MG63 (cell line): ENCODE measurements at places on chromosomes 12 and 14. TPM values are rescaled to one million over a fixed set of nuclear protein-coding genes. Genes with fewer than 3 reads are reported as not detected.
A peak's percentile ranks its signal among the peaks of the same experiment; 100 is the strongest.

BCL2L14 gene
- not detected in 2 replicates for total RNA-seq

DNA sequence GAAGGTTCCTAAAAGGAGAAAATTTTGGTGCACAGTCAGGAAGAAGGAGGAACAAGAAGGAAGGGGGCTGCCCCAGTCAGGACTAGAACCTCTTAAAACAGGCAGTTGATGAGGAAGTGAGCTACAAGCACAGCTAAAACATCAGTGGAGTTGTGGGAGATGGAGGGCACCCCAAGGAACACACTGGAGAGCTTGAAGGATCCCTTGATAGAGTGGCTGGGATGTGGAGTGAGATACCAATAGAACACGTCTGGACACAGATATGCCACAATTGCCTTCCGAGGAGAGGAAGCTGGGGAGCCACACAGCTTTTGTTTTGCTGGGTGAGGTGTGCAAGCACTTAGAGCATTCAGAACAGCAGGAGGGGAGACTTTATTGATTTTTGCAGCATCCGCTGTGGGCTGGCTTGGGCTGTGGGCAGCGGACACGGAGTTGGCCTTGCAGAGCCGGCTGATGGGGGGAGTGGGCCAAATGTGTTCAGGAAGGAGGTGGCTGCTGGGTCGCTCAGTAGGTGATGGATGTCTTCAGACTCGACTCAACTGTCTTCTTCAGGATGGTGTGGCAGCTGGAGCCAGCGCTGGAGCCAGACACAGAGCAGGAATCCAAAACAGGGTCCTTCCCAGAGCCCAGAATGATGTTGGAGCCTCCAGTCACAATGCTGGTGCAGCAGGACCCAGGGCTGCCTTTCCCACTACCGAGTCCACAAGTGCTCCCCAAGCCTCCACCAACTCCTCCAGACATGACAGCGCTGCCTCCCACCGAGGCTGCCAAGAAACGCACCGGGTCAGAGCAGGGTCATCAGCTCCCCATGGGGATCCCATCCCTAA lies 4.7 kb upstream of the KRT79 start:
- DNase-seq, result no peak

- DNase-seq, result no peak
Observed at GRCh38 chr14:77319422-77319821, 1.3 kb downstream of the POMT2 start.

GRCh38 chr14:102795060-102795925 lies 18.0 kb downstream of the TRAF3 start:
- DNase-seq, result peak; percentile 56

GPR135 gene
- total RNA-seq, result 0.15 and 0.66 TPM in 2 replicates

DNA sequence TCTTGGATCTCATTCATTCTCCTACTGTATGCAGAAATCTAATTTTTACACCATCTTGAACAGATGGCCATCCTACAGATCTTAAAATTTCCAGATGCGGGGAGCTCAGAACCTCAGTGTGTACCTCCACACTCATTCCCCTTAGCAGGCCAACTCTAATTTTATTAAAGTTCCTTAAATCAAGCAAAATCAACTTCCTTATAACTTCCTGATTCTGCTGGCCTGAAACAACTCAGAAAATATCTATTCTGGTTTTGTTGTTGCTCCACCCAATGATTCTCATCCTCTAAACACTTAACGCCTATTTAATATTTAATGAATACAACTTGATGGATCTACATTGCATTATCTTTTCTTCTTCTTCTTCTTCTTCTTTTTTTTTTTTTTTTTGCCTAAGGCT lies 3.1 kb downstream of the EMP1 start:
- DNase-seq, result no peak

ST8SIA1 gene
- total RNA-seq, result 0.20 TPM in 1 of 2 replicates, not detected in the other

- DNase-seq, result no peak
Observed at GRCh38 chr12:121326996-121327674, 25.1 kb downstream of the ANAPC5 start.

- no peak for DNase-seq
Observed at GRCh38 chr12:40110586-40110985, 4.7 kb upstream of the SLC2A13 start.

GRCh38 chr14:67680121-67680602 lies 5.7 kb upstream of the VTI1B start:
- DNase-seq, result peak; percentile 10

GRCh38 chr12:89067421-89068187 lies 284.7 kb downstream of the DUSP6 start:
- DNase-seq, result peak; percentile 50

GRCh38 chr12:132566516-132567131 lies 43.8 kb downstream of the LRCOL1 start:
- no peak for DNase-seq

GRCh38 chr12:88805692-88806091 lies 225.4 kb upstream of the KITLG start:
- DNase-seq, result no peak

DNA sequence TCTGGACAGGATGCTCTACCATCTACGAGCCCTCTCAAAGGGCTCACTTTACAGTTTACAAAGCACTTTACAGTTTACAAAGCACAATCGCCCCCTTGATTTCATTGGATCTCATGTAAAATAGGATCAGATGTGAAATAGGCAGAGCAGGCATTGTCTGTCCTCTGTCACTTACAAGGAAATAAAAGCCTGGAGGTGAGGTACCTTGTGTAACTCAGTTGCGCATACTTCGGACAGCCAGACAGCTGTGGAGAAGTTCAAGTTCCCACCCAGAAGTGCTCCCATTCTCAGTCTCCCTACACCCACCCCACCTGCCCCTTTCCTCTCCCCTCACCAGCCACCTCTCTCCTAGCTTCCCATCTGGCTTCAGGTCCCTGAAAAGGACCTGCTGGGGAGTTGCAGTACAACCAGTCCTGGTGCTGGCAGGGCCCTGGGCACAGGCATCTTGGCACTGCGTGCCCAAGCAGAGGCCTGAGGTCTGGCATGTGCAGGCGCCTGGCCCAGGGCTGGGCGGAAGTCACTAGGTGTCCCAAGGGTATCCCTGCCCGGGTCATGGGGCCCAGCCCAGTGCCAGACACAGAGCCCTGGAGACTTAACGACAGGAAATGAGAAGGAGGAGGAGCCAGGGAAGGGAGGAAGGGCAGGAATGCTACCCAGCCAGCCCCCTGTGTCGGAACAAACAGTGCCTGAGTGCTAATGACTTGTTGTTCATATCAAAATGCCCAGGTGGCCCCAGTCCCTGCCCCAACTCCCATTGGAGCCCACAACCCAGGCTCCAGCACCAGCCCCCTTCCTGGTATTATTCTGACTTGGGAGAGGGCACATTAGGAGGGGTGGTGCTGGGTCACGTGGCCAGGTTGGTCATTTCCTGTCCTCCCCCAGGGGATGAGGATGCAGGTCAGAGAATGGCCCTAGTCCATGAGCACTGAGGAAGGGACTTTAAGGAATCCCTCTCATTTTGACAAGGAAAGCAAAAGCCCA lies 5.4 kb downstream of the RAPGEF3 start:
- DNase-seq, result peak; percentile 84

DNA sequence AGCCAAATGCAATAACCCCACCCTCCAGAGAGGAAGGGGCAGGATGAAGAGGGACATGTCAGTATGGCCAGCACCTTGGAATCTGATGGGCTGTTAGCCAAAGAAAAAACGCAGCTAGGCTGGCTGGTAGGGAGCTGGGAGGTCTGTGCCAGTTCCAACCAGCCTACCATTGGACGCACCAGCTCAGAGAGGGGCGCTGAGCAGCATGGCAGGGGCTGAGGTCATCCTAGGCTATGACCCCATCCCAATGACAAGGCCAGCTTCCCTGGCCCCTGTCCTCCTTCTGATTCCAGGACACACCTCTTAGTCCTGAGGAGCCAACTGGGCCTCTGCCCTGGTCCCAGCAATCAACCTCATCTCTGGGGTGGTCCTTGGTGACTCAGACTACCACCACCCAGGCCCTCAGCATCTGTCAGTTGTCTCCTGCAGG lies 12.2 kb downstream of the ACTN1 start:
- DNase-seq, result no peak

GRCh38 chr14:88790501-88791251 lies 2.1 kb downstream of the EML5 start:
- no peak for DNase-seq

DNA sequence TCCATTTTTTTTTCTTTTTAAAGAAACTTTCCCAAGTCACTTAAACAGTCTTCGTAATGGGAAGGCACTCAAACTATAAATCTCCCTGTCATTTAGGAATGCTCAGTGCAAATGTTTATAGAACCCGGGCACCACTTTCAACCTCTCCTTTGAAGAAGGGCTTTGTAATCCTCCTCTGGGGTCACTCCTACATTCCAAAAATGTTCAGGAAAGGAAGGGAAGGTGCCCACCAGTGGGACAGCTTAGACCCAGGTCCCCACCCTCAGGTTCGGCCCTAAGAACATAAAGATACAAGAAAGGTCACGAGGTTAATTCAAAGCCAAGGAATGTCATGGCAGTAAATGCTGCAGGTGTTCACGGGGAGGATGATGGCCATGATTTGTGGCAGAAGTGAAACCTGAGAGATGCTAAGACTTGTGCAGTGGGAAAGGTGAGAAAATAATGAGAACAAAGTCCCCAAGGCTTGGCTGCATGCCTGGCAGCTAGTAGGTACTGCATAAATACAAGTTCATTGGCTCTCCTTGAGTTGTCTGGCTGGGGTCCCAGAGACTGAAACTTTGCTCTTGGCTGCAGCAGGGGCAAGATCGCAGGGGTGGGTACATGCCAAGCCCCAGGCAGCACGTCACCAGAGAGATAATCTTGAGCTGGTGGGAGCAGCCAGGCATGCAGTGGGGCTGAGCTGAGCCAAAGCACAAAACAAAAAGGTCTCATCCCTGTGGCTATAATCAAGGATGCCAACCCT lies 21.1 kb downstream of the KRT18 start:
- DNase-seq, result peak; percentile 76

DNA sequence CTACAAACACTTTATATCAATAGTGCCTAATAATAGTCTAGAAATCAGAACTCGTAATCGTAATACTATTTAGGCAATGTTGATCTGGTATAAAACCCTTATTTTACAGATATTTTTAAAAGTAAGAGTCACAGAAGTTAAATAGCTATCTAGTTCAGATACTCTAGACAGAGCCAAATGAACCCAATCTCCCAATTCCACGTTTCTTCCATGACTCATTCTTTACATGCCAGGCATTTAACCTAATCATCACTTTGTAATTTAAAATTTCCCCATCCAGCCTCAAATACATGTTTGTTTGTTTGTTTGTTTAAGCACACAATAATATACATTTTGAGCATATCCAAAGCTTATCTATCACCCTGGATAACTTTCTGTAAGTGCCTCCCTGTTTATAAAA lies 36.4 kb upstream of the GARIN6 start:
- no peak for DNase-seq

DNA sequence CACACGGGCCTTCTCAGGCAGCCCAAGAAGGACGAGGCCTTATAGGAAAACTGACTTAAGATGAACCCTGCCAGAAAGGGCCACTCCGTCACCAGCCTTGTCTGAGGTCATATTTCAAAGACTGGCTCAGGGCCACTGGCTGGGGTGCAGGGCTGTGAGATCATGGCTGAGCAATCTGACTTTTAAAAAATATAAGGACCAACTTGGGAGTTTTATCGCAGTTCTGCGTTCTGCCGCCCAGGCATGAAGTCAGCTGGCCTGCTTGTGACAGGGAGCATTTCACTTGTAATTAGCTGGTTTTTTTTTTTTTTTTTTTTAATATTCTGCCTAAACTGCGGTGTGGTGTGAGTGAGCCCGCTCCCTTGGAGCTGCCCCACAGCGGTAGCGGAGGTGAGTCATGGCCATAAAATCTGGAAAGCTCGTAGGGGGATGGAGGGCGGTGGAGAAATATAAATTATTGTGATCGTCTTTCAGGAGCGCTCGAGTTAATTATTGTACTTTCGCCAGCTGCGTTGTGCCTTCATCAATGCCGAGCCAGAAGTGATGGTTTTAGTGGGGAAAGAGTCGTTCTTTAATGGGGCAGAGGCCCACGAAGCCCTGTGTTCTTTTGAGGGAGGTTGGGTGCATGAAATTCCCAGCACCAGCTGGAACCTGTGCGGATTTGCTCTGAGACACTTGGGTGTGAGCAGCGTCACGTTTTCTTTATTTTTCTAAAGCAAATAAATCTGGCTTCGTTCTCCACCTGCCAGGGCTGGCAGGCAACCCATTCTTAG lies 231.9 kb downstream of the C12orf75 start:
- peak; percentile 81 for DNase-seq
